ENCODE measurements at places on chromosomes 1 and 21.
A peak's percentile ranks its signal among the peaks of the same experiment; 100 is the strongest.

GRCh38 chr1:97814121-97814520 lies 106.7 kb downstream of the DPYD start:
- no peak for DNase-seq

GRCh38 chr1:226990133-226990716 lies 50.1 kb downstream of the COQ8A start:
- DNase-seq = no peak

DNA sequence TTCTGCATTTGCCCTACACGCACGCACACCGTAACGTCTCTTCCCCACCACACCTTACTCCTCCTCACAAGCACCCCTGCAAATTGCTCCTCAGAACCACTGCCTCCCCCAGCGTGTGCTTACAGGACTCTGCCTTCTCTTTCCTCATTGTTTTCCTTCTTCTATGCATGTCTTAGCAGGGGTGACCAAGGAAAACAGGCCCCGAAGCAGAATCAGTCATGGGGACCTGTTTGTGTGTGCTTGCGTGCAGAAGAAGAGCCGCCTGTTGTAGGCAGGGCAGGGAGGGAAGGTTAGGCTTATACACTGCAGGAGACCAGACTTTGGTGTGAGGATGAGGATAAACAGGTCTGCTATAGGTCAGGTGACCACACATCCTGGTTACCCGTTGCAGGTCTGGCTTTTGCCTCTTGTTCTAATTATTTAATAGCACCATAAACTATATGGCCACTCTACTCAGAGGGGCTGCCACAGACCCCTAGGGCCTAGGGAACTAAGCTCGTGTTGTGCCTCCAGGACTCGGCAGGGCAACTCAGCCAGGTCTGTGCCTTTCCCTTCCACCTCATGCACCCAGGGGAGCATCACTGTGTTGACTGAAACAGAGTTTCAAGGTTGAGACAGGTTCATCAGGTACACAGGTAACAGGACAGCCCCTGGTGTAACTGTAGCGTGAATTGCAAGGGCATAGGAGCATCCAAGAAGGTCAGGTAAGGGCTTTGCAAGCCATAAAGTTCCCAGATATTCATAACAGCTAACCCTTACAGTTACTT lies 60.8 kb upstream of the EPS8L3 start:
- no peak for DNase-seq

GRCh38 chr1:94832446-94832845 lies 12.3 kb downstream of the SLC44A3 start:
- DNase-seq = no peak

DNA sequence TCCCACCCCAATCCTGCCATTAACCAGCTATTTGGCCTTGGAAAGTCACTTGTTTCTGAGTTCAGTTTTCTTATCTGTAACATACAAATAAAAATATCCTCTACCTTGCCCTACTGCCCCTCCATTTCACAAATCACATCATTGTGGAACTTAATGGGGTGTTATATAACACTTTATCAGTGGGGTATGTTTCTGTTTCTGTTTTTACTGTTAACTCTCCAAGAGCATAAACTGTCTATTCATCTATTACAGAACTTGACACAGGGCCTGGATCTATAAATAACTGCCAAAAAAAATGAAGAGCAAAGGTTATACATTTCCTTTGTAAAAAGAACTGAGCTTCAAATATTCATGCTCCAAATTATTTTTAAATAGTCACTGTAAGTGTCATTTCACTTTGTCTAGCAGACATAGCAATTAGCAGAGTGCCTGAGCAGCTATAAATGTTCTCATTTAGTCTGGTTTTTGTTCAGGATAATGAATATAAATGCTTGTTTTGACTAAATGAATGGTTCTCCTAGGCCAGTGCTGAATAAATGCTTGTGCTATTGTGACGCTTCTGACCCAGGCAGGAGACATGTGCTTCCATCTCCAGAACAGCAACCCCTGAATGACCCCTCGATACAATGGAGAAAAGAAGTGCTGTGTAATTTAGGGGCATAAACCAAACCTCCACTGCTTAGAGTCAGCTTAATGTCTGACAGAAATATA lies 7.4 kb downstream of the PIGM start:
- DNase-seq = no peak

DNA sequence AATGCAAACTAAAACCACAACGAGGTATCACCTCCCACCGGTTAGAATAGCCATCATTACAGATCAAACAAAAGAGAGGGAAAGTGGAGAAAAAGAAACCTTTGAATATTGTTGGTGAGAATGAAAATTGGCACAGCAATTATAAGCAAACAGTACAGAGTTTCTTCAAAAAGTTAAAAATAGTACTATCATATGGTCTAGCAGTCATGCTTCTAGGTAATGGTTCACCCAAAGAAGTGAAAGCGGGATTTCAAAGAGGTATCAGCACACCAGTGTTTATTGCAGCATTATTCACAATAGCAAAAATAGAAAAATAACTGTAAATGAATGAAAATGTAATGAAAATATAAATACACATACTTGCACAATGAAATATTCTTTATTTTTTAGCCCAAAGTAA lies 8.2 kb downstream of the OR2T10 start:
- DNase-seq = no peak

GRCh38 chr1:18560692-18561091 lies 70.0 kb upstream of the PAX7 start:
- no peak for DNase-seq

GRCh38 chr1:10599194-10599861 lies 124.6 kb downstream of the PEX14 start:
- DNase-seq = no peak

DNA sequence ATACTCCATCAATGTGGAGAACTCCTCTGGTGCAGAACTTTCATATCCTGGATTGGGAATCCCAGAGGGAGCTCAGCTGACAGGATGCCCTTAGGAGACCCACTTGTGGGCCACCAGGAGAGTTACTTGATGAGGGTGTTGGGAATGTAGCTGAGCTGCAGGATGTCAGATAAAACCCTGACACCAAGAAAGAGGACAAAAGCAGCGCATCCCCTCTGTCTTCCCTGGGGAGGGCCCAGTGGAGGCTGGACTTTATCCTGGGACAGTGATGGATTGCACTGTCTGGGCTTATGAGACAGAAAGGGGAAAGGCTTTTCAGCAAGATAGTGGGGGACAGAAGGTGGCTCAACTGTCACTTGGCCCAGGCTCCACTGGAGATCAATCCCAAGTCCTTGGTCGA lies 88.1 kb upstream of the BCAR3 start:
- no peak for DNase-seq

DNA sequence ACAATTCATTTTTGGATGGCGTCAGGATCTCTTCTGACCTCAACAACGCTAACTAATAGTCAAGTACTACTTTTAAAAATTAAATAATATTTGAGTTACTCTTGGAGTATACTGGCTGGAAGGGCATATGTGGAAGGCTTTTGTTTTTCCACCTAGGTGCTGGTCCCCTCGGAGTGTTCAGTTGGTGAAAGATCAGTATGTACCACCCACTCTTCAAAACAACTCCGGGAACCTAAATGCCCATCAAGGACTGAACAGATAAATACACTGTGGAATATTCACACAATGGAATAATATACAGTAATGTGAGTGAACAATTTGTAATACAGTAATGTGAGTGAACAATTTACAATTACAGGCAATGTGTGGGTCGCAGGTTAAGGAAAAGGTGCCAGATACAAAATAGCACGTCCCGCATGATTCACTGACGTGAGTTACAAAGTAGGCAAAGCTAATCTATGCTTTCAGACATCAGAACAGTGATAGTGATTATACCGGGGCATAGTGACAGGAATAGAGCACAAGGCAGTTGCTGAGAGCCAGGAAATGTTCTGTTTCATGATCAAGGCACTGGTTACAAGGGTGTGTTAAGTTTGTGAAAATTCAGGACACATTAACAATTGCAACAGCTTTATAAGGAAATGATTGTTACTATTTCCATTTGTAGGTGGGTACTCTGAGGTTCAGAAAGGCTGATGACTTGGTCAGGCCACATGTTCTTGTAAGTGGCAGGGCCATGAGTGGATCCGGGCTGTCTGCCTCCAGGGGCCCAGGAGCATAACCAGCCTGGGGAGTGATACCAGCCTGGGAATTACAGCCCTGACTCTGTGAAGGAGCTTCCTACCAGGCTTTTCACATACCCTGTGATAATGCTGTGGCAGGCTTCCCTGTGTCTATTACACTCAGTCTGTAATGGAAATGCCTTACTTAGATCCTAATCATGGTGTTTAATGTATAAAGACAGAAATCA lies 59.3 kb upstream of the ABCD3 start:
- no peak for DNase-seq

DNA sequence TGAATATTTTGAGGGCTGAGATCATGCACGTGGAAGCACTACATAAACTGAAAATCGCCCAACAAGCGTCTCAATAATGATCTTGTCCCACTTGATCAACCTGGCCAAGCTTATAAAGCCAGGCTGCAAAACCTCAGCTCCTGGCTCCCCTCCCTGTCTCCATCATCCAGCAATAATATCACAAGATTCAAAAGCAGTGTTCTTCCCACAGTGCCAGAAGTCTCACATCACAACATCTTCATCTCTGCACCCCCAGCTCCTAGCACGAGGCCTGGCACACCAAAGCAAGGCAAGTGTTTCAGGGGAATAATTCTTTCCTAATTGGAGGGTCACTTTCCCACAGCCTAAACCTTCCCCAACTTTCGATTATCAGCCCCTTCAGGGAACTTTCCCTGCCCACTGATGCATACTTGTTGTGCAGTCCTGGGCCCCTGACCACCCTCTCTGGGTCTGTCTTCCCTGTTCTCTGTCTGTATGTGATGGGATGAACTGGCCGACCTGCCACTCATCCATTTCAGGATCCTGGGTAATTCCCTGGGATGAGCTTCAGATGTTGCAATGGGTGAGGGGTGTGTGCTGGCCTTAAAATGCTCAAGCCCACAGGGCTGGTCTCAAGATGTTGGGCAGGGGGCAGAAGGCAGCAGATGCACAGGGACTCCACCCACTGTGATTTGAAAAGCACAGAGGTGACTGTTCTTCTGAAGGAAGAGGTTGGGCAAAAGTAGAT lies 129.0 kb downstream of the DMRTB1 start:
- DNase-seq = no peak

- no peak for DNase-seq
Observed at GRCh38 chr1:219790834-219791615, 137.3 kb downstream of the SLC30A10 start.

GRCh38 chr1:210250998-210251679 lies 18.5 kb downstream of the SERTAD4 start:
- no peak for DNase-seq

DNA sequence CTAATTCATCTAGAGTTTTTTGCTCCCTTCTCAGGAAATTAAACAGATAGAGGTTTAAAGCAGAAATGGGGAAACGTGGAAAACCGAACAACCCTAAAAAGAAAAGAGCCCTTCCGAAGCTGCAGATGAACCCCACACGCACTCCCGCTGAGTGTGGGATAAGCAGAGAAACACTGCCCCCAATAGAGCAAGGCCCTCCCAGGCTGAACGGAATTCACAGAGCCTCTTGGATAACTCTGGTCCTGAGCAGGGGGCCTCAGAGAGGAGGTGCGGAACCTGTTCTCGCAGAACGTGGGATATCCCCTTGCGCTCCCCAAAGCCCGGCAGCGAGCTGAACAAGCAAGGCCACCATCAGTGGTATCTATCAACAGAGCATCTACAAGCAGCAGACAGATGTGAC lies 44.9 kb downstream of the SSBP3 start:
- DNase-seq = no peak

DNA sequence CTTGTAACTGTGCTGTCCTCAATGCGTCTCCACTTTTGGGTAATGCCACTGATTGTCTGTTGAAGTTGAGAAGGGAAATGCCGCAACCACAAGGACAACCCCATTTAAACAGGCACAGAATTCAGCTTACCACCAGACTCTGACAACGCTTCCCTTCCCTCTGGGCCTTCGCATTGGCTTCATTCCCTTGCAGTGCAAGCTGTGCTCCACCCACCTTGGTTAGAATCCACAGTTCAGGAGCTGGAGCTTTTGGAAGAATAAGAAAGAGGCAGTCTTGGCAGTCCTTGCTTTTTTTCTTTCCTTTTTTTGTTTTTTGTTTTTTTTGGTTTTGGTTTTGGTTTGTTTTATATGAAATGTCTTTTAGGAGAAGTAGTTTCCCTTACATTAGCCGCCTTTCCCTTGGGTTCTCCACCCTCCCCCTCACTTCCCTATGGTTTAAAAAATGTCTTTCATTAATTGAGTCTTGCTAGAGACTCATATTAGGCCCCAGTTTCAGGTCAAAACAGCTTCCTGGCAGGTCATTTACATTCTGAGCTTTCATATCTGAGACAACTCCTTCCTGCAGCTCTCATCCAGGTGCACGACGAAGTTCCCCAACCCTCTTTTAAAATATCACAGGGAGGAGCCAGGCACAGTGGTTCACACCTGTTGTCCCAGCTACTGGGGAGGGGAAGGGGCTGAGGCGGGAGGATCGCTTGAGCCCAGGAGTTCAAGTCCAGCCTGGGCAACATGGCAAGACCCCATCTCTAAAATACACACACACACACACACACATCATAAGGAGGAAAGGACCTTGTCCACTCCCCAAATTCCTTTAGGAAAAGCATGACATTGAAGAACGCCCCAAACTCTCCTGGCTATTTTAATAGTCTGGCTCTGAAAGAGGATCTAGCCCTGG lies 20.7 kb upstream of the LAX1 start:
- DNase-seq = peak; percentile 22

GRCh38 chr1:66503841-66504470 lies 30.0 kb upstream of the SGIP1 start:
- DNase-seq = no peak

DNA sequence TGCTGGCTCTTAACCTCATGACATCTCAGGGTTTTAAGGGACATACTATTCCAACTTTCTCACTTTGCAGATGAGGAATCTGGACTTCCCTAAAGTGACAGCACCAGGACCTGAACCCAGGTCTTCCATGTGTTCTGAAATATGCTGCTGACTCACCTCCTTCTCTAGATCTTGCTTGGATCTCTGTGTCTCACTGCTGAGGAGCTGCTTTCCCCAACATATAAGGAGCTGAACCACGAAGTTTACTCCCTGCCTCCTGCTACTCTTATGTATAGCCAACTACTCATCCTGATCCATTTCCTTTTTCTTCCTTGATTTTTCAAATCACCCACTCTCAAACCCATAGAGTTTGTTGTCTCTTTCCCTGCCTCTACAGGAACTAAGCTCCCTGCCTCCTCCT lies 38.2 kb downstream of the ALG14 start:
- no peak for DNase-seq

GRCh38 chr1:95994643-95995042 lies 726.9 kb upstream of the PTBP2 start:
- no peak for DNase-seq

DNA sequence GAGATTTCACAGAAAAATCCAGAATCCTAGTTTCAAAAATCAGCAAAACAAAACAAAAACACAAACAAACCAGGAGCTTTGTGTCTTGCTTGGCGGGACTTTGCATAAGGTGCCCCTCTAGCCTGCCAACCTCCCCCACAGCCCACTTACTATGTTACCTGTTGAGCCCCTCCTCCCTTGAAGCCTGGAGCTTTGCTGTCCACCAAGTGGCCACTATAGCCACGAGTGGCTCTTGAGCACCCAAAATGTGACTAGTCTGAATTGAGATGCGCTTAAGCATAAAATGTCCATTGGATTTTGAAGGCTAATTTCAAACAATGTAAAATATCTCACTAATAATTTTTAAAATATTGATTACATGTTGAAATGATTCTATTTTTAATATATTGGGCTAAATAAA lies 12.2 kb downstream of the TFAP2E start:
- DNase-seq = no peak
